ENCODE measurements at places on chromosomes 5 and 9. TPM values are rescaled to one million over a fixed set of nuclear protein-coding genes. Genes with fewer than 3 reads are reported as not detected.
A peak's percentile ranks its signal among the peaks of the same experiment; 100 is the strongest.

Gene AGXT2
- total RNA-seq: 0.21 TPM

Gene SLC24A2
- total RNA-seq: not detected

Gene DCP2
- 149 TPM for total RNA-seq

Gene CCDC192
- not detected for total RNA-seq

Gene CDKN2B
- total RNA-seq: 8.2 TPM

Gene CER1
- total RNA-seq: not detected

Gene JADE2
- 67.6 TPM for total RNA-seq

Gene FAM153A
- total RNA-seq: not detected

DNA sequence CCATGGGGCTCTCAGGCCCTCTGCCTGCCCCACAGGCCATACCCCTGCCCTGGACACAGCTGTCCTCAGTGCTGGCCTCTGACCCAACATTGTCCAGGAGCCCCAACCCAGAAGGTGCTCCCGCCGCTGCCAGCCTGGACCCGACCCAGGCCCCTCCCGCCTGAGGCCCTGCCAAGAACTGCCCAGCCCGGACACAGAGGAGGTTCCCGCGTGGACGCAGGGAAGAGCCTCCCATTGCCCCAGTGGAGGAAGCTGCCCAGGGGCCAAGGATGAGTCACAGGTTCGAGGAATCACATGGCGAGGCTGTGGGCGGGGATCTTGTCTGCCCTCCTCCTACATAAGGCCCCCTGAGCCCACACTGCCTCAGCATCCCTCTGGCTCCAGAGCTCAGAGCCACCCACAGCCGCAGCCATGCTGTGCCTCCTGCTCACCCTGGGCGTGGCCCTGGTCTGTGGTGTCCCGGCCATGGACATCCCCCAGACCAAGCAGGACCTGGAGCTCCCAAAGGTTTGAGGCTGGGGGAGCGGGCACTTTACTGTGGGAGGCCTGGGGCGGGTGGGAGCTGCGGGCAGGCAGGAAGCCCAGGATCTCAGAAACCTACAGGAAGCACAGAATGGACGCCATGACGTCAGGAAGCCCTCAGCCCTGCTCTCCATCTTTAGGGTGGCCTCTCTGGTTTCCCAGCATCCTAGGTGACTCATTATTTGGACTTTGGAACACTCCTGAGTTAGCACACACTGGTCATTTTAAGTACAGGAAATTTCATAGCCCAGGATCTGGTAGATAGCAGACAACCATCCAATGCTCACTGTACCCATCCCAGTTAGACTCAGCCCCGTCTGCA is at the start of gene PAEP:
Gene PAEP, plus strand, starts transcription at position 366 of the 844 bp plus-strand sequence.
- DNase-seq: no peak
- H3K4me3 ChIP-seq: no peak within 1 kb of the TSS
- no peaks in the 10 kb centered on the region for H3K27me3 ChIP-seq
- peaks cover 3% of the 10 kb centered on the region for H3K4me1 ChIP-seq
- H3K36me3 ChIP-seq: no peaks in the 10 kb centered on the region

DNA sequence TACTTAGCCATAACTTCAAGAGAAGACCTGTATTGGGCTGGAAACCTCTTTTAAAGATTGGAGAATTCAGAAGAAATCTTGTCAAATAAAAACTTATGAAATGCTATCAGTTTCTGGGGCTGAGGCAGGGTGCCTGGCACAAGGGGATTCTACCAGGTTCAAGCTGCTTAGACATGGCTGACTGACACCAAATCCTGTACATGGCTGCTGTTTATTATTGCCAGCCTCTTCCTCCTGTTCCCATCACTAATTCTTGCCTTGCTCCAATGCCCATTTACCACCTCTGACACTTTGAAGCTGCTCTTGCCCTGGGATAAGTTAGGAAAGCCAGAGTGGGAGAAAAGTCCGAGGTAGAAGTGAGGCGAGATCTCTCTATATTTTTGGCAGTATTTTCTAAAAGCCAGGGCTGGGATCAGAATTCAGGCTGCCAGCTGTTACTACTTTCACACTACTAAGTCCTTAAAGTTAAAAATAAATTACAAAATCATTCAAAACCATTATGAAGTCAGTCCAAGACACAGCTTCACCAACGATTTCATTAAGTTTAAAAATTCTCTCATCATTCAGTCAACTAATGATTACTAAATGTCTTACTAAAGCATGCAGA is 66.3 kb upstream of the TNFAIP8 start:
- H3K27ac ChIP-seq: no peak overlapping the region
- H3K36me3 ChIP-seq: no peaks in the 10 kb centered on the region
- H3K27me3 ChIP-seq: no peaks in the 10 kb centered on the region
- H3K4me3 ChIP-seq: no peak overlapping the region
- peaks cover 49% of the 10 kb centered on the region for H3K4me1 ChIP-seq

GRCh38 chr9:78811622-78812276 is 514.8 kb downstream of the PSAT1 start:
- H3K4me1 ChIP-seq: no peaks in the 10 kb centered on the region
- no peaks in the 10 kb centered on the region for H3K27me3 ChIP-seq
- no peak overlapping the region for H3K4me3 ChIP-seq
- H3K36me3 ChIP-seq: no peaks in the 10 kb centered on the region

GRCh38 chr5:117249086-117249815 is 674.6 kb upstream of the SEMA6A start:
- H3K4me3 ChIP-seq: no peak overlapping the region
- DNase-seq: no peak
- H3K36me3 ChIP-seq: no peaks in the 10 kb centered on the region

DNA sequence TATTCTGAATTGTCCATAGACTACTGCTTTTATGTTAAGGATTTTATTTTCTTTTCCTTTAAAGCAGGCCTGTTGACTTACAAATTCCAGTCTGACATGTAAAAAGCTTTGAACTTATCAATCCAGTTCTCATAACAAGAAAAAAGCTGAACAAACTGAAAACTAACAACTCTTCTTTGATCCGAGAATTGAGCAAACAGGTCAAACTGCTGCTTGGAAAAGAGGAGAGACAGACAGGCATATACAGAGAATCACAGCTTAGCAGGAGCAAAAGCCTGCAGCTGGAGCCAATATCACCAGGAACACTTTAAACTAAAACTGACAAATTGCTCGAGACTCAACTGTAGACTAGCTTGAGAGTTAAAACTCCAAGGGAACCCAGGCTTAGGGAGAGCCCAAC is 85.8 kb downstream of the HINT1 start:
- H3K36me3 ChIP-seq: no peaks in the 10 kb centered on the region
- no peak overlapping the region for H3K27ac ChIP-seq
- no peaks in the 10 kb centered on the region for H3K4me1 ChIP-seq
- H3K4me3 ChIP-seq: no peak overlapping the region
- H3K27me3 ChIP-seq: no peaks in the 10 kb centered on the region

GRCh38 chr9:114677418-114677817 is 4.6 kb downstream of the TEX48 start:
- H3K4me3 ChIP-seq: no peak overlapping the region

- H3K36me3 ChIP-seq: no peaks in the 10 kb centered on the region
- no peak overlapping the region for H3K4me3 ChIP-seq
- 0 out of 2 replicates have a peak, but pooled peaks cover 3% of the 10 kb centered on the region for H3K4me1 ChIP-seq
- no peak overlapping the region for H3K27ac ChIP-seq
These were observed 514.6 kb downstream of the ZNF608 start for GRCh38 chr5:124231802-124232201.

DNA sequence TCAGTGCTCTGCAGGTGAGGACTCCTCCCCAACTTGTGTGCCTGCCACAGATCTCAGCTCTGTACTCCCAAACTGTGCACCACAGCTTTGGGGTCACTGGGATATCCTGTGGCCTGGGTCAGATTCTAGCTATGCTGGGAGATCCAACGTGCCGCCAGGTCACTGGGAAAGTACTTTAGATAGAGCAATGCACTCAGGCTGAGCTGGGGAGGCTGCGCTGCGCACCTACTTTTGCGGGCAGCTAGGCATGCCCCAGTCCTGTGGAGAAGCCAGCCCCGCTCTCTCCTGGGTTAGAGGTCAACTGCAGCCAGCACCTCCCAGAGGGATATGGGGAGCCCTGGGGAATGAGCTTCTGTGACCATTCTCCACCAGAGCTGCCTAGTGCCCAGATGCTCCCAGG is 552.1 kb upstream of the CDH9 start:
- H3K27me3 ChIP-seq: no peaks in the 10 kb centered on the region
- H3K4me3 ChIP-seq: no peak overlapping the region
- no peak for DNase-seq
- no peak overlapping the region for H3K27ac ChIP-seq
- H3K4me1 ChIP-seq: no peaks in the 10 kb centered on the region

GRCh38 chr5:109709225-109709624 is 19.5 kb downstream of the MAN2A1 start:
- peaks cover 52% of the 10 kb centered on the region for H3K4me1 ChIP-seq
- no peak overlapping the region for H3K4me3 ChIP-seq
- H3K27ac ChIP-seq: peak overlapping the region; percentile 32

GRCh38 chr9:20562051-20562450 is 60.2 kb downstream of the MLLT3 start:
- H3K36me3 ChIP-seq: no peaks in the 10 kb centered on the region
- H3K27ac ChIP-seq: no peak overlapping the region
- peaks cover 7% of the 10 kb centered on the region for H3K4me1 ChIP-seq
- no peaks in the 10 kb centered on the region for H3K27me3 ChIP-seq
- no peak overlapping the region for H3K4me3 ChIP-seq
- no peak for DNase-seq

DNA sequence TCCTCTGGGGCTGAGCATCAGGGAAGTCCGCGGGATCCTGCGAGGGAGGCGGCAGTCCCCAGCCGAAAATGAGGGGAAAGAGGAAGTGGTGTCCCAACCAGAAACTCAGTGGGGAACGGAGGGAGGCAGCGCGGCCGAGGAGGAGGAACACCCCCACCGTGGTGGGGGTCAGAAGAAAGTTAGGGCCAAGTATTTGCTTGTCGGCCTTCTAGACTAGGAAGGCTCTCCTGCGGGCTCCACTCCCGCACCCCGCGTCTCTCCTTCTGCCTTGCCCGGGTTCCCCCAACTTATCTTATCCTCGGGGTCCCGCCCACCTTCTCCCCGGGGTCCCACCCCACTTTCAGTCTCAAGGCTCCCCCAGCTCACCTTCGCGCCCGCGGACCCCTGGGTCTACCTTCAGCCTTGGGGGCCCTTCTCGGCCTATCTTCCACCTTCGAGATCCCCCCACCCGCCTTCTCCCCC is 557 bp upstream of the PHF2 start:
- H3K27ac ChIP-seq: peak overlapping the region; percentile 78
- H3K36me3 ChIP-seq: no peaks in the 10 kb centered on the region
- H3K27me3 ChIP-seq: no peaks in the 10 kb centered on the region
- peak overlapping the region; percentile 54 for H3K4me3 ChIP-seq
- DNase-seq: peak; percentile 12
- peaks cover 8% of the 10 kb centered on the region for H3K4me1 ChIP-seq

DNA sequence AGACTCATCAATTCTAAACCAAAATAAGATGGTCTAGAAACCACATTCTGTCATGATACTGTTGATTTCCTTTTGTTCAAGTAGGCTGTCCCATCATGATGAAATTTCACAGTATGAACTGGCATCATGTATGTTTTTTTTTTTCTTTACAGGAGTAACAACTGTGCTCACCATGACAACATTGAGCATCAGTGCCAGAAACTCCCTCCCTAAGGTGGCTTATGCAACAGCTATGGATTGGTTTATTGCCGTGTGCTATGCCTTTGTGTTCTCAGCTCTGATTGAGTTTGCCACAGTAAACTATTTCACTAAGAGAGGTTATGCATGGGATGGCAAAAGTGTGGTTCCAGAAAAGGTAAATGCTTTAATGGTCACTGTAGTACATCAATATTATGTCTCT is 47.6 kb downstream of the GABRA1 start:
- no peak overlapping the region for H3K27ac ChIP-seq
- no peaks in the 10 kb centered on the region for H3K36me3 ChIP-seq
- H3K27me3 ChIP-seq: no peaks in the 10 kb centered on the region
- no peaks in the 10 kb centered on the region for H3K4me1 ChIP-seq
- no peak for DNase-seq

DNA sequence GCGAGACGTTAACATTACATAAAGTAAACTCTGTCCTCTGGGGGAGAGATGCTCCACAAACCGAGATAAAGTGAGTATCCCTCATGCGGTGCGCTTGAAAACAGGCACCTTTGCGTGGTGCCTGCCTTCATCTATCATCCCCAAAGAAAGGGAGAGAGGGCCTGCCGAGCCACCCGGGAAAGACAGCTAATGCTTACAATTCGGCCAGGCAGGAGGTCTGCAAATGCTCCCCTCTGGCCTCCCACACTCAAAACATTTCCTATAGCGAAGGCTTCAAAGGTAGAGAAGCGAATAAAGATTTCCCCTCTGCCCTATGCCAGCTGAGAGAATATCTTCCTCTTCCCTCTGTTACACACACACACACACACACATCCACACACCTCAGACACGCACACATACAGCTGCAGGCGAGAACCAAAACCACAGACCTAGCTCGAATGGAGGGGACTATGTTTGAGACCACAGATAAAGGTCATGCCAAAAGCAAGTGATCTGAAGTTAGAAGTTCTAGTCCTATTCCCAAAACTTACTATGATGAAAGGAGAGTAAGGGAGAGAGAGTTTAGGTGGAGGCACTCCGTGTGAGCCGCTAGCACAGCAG is 132.8 kb downstream of the CRB2 start:
- no peak overlapping the region for H3K27ac ChIP-seq
- H3K4me3 ChIP-seq: no peak overlapping the region
- H3K4me1 ChIP-seq: peaks cover 22% of the 10 kb centered on the region
- no peak for DNase-seq
- no peaks in the 10 kb centered on the region for H3K36me3 ChIP-seq

DNA sequence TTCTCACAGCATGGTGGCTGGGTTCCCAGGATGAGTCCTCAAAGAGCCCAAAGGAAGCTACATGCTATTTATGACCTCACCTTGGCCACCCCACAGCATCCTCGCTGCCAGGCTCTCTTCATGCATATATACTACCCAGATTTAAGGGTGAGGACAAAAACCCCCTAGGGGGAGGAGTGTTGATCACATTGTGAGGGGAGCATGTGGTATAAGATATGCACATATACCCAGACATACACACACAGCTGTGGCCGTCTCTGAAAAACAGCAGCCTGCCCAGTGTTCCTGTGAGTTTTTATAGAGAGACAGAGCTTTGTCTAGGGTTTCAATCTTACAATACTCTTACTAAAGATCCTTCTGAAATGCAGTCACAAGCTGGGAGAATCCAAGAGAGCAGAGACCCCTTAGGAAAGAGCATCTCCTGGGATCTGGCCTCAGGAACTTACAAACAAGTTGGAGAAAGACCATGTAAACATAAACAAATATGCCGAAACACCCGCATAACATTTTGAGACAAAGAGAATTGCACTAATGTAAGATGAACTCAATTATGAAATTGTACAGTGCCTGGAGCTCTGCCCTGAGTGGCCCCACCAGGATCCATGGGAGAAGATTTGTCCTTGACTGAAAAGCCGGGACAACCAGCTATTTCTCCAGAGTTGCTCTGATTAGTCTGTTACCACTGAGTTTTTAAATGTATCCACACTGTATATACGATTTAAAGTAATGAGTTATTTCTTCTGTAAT is 146.4 kb downstream of the GADD45G start:
- no peak overlapping the region for H3K27ac ChIP-seq
- no peak overlapping the region for H3K4me3 ChIP-seq
- no peak for DNase-seq
- H3K4me1 ChIP-seq: no peaks in the 10 kb centered on the region
- no peaks in the 10 kb centered on the region for H3K36me3 ChIP-seq

GRCh38 chr9:130371196-130371966 is 73.4 kb upstream of the ASS1 start:
- H3K27ac ChIP-seq: no peak overlapping the region
- H3K4me1 ChIP-seq: no peaks in the 10 kb centered on the region
- H3K27me3 ChIP-seq: no peaks in the 10 kb centered on the region
- H3K36me3 ChIP-seq: no peaks in the 10 kb centered on the region
- no peak for DNase-seq

All from Caco-2 (cell line).